ENCODE measurements at places on chromosomes 7 and 10.

- DNase-seq, result no peak
These were observed 108.7 kb downstream of the PHTF2 start for GRCh38 chr7:77907281-77907680.

DNA sequence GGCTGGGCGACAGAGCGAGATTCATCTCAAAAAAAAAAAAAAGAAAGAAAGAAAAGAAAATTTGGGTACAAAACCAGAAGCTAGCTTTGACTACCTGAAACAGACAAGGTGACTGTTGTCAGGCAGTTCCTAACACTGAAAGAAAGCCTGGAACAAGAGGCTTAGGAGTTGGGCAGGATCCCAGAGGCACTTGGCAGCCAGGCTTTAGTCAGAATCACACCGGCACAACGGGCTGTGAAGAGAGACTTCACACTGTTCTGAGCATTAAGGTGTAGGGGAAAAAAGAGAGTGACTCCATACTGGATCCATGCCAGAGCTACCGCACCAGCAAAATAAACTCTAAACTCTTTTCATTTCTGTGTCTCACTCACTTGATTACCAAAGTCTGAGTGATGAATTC is 130.8 kb downstream of the ZNF467 start:
- no peak for DNase-seq

DNA sequence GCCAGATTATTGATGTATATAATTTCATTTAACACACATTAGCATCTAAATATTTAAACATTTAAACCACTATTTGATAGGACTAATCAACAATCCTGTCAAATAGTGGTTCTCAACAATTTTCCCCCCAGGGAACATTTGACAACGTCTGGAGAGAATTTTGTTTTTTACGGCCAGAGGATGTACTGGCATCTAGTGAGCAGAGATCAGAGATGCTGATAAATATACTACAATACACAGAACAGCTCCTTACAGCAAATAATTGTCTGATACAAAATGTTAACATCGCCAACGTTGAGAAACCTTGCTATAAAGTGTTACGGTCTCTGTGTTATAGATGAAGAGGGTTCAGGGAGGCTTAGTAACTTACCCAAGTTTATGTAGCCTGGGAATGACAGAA is 25.0 kb upstream of the TMEM229A start:
- no peak for DNase-seq

GRCh38 chr10:366186-366585 is 230.9 kb downstream of the ZMYND11 start:
- DNase-seq, result no peak

- DNase-seq, result no peak
These were observed 43.0 kb downstream of the SUFU start for GRCh38 chr10:102546606-102547320.

- DNase-seq, result no peak
These were observed 453.4 kb upstream of the CELF2 start for GRCh38 chr10:10564081-10564794.

GRCh38 chr10:26550774-26551526 is 112.8 kb downstream of the APBB1IP start:
- no peak for DNase-seq

GRCh38 chr7:67426654-67427053 is 430.0 kb downstream of the TYW1 start:
- no peak for DNase-seq

DNA sequence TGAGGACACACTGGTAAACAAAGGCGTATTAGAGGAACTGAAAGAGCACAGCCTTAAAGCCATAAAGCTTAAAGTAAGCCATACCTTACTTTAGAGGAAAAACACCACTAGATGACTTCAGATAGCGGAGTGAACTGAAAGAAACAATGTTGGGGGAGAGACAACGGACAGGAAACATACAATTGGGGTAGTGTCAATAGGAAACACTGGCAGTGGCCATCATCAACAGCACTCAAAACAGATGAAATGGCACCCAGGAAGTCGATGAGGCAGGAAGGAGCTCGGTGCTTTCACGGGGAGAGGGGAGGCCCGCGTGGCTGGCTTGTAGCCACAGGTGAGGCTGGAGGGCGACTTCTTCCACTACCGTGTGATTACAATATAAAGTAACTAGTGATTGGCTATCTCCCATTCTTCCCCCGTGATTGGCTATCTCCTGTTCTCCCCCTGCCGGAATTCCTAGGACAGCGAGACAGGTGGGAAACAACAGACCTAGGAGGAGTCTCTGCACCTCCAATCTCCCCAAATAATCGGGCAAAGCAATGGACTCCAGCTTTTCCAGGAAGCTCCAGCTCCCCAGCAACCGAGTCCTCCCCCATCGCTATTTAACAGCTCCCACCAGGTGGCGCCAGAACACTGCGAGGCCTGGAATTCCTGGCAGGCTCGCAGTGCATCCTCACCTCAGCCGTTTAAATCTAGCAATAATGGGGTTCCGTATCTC is 2.4 kb upstream of the TAS2R38 start:
- DNase-seq, result peak; percentile 57

GRCh38 chr10:13973742-13974141 is 357.0 kb downstream of the FRMD4A start:
- no peak for DNase-seq

DNA sequence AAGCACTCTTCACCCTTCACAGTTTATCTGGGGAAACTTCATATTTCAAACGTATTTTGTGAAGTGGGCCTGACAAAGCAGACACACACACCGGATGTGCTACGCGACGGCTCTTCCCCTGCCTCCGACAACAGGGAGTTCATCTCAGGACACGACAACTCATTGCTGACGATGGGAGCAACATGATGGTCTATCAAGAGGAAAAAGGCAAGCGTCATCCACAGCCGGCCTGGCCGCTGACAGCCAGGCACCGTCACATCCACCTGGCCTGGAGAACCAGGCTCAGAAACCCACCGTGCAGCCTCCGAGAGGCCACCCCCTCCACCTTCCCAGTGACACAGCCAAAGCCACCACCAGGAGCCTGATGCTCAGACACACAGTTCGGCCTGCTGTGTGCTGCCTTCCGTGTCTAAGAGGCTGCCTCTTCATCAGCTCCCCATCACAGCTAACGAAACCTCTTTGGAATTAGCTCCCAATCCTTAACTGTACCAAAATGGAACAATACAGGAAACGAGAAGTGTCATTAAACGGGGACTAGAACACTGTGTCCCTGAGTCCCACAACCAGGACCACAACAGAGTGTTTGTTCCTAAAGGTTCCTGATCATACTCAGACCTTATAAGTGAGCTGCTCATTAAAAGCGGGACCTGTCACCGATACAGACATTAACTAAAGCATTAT is 76.7 kb downstream of the SFMBT2 start:
- no peak for DNase-seq

DNA sequence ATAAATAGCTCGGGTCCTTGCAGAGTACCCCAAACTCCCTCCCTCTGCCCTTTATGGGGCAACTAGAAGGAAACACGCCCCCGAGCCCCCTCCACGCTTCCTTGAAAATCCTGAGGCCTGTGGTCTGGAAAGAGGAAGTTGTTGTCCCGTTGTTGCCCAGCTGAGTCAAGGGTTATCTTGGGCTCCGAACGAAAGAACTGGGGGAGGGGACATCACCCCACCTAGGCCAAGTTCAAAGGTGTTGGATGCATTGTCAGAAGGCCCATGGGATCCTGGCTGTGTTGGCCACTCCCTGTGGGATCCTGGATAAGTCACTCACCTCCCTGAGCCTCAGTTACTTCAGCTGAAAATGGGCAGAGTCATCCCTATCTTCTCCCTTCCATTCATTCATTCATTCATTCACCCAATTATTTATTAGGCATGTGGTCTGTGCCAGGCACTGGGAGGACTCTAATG is at the start of gene CCL24:
TSS of gene CCL24 (minus strand) at position 26 of the 456 bp plus-strand sequence. CDS start 91 bp downstream, outside the sequence.
- no peak for DNase-seq

DNA sequence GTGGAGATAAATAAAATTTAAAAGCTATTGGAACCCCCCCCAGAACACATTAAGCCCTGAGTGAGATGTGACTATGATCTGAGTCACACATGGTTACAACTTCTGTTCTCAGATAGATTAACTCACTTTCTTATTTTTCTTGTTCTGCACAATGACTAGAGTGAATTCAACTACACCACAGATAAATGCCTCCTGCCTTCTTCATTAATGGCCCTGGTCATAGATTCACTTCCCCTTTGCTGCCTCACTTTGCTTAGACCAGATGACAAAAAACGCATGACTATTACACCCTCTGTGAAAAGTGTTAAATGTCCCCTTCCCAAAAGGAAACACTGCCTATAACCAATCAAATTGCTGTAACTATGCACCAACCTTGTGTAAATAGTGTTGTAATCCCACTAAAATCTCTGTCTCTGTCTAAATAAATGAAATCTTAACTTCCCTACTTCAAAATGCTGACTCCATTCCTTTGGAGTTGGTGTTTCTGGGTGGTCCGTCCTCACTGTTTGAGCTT is 49.4 kb downstream of the AKR1D1 start:
- no peak for DNase-seq

DNA sequence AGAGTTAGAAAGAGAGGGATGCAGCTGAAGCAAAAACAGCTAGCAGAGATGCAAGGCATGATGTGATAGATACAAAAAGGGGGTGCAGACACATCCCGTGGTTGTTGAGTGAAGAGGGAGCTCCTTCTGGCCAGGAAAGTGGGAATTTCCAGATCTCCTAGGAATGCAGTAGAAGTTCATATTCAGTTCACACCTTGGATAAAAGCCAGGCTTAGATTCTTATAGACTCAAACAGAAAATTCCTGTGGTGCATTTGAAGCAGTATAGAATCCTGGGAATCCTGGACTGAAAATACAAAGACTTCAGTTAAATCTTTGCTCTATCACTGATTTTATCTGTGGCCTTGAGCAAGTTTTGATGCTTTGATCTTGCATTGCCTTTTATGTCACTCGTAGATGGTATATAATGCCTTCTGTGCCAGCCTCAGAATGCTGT is 33.9 kb downstream of the SGPL1 start:
- DNase-seq, result no peak

GRCh38 chr10:44934416-44935200 is 23.5 kb downstream of the TMEM72 start:
- DNase-seq, result no peak

- DNase-seq, result no peak
These were observed 71.5 kb downstream of the ST7 start for GRCh38 chr7:117024811-117025210.

DNA sequence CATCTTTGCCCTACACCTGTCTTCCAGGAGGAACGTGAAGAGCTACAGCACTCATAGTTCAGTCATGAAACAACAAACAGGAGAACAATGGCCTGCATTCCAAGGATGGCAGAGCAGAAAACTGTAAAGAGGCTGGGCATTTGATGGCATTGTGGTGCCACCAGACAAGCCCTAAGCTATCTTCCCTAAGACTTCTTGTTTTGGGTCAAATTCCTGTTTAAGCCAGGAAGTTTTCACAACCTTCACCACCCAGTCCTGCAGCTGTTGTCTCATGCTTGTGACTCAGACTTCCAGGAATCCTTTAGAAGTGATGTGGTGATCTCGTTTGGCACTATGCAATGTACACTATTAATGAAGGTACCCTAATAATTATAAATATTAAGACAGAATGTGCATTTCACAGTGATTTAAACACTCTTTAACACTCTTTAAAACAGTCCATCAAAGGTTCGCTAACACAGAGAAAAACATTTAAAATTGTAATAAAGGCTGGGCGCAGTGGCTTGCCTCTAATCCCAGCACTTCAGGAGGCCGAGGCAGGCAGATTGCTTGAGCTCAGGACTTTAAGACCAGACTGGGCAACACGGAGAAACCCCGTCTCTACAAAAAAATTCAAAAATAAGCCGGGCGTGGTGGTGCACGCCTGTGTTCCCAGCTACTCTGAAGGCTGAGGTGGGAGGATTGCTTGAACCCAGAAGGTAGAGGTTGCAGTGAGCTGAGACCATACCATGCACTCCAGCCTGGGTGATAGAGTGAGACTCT is 2.7 kb upstream of the HERPUD2 start:
- no peak for DNase-seq

- DNase-seq, result no peak
These were observed 8.5 kb downstream of the ITPRIP start for GRCh38 chr10:104329735-104330134.

GRCh38 chr7:98745722-98746318 is 124.0 kb downstream of the TMEM130 start:
- peak; percentile 51 for DNase-seq

GRCh38 chr7:42768045-42768444 is 143.8 kb downstream of the C7orf25 start:
- no peak for DNase-seq

DNA sequence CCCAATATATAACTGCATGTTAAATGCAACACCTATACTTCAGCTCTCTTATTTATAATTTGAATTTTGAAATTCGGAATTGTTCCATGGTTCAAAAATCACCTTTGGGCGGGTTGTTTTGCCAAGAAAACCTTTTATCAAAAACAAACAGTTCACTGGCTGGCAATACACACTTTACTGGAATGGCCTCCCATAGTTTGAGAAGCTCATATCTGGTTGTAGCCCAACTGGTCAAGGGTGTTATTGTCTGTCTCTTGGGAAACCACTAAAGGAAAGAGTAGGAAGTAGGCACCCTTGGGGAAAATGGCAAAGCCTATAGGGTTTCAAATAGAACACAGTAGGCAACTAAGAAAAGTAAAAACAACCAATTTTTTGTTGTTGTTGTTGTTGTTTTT is 117.9 kb downstream of the HIPK2 start:
- no peak for DNase-seq

GRCh38 chr10:31756729-31757110 is 171.9 kb downstream of the ARHGAP12 start:
- no peak for DNase-seq

DNA sequence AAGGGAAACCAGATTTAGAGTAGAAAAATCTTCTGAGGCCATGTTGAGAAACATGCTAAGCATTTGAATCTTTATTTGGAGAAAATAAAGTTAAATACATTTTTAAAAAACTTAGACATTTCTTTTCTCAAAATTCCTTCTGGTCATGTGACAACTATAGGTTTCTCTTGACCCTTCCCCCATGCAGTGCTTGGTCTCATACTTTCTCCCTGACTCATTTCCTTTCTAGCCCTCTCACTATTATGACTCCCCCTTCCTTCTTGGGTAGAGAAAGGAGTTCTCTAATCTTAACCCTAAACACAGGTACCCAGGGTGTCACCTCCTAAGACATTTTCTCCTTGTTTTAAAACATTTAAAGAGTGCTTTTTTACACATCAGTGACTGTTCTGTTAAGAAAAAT is 179.5 kb upstream of the TMEM106B start:
- no peak for DNase-seq

DNA sequence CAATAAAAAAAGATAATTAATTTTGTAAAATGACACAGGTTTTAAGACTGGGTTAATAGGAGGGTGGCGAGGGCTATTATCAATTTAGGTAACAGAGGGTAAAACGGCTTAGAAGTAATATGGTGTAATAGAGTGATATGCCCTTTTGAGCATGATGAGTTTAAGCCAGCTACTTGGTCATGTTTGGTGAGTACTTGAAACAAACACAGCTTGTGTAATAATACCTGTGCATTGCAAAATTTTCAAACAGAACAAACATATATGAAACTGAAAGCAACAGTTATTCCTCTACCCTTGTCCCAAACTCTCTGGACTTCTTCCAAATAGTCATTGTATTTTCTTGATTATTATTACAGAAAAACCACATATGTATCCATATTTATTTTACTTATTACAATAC is 241.7 kb downstream of the MAGI2 start:
- DNase-seq, result no peak
